AG10803 (cell line): ENCODE measurements at places on chromosomes 5 and 9.
A peak's percentile ranks its signal among the peaks of the same experiment; 100 is the strongest.

- DNase-seq = peak; percentile 3
Measured at GRCh38 chr5:75734913-75735789, 17.9 kb upstream of the POC5 start.

DNA sequence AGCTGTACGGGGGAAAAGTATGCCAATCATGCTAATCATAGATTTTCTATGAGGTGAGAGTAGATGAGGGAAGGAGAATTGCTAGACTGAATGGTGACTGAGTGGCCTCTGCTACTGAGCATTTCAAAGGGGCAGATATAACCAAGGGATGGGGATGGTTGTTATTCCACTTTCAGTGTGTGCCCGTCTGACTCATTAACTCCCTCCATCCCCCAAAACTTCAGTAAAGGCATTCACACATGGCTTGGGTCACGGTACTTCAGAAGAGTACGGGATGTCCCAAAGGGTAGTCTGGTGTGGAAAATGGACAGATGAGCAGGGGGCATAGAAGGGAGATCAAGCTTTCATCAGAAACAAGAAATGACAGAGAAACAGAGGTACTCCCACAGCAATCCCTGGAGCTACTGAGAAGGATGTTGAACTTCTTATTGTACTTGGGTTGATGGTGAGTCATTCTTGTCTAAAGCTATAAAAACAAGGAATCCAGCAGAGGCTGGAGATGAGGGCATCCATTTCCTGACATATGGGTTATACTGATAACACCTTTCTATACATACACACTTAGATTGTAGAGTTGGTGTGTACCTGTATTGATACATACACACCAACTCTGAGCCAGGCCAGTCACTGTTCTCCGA is 8.9 kb upstream of the TLE4 start:
- no peak for DNase-seq

DNA sequence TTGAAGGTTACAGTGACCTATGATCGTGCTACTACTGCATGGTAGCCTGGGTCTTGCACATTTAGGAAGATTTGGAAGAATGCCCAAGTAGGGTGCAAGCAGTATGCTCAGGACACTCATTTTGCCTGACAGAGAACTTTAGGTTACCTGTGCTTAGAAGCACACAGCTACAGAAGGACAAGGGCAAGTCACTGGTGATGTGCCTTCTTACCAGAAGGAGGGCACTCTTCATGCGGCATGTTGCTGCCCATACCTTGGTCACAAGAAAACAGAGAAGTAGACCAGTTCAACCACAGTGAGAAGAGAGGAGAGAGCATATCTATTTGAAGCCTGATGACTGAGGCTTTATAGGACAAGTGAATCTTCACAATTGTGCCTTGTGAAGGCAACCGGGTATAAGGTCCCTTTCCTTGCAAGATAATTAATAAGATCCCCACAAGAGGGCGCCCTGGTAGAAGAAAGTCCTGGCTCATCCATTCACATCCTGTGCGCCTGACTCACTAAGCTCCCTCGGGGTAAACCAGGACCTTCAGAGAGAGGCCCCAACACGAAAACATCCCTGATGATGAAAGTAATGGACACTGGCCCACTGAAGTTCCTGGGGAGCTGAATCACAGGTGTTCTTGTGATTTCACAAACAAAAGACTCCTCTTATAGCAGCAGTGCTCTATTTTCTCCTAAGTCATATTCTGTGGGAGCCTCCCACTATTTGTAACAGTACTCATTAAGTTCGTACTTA is 38.1 kb upstream of the STARD4 start:
- peak; percentile 98 for DNase-seq

DNA sequence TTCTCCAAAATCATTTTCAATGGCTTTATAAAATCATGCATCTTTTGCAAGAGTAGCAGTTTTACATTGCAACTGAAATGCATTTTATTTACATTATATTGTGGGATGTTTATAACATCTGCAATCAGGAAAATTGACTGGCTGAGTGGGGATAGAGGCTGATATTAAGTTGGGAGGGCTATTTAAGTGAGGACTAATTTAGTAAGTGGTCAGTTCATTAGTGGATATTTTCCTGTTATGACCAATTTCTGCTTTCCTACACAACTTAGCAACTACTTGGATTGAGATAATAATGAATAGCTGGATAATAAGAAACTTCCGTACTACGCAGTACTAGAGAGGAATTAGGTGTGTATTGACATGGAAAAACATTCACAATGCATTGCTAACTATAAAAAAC is 92.9 kb upstream of the SSBP2 start:
- no peak for DNase-seq

DNA sequence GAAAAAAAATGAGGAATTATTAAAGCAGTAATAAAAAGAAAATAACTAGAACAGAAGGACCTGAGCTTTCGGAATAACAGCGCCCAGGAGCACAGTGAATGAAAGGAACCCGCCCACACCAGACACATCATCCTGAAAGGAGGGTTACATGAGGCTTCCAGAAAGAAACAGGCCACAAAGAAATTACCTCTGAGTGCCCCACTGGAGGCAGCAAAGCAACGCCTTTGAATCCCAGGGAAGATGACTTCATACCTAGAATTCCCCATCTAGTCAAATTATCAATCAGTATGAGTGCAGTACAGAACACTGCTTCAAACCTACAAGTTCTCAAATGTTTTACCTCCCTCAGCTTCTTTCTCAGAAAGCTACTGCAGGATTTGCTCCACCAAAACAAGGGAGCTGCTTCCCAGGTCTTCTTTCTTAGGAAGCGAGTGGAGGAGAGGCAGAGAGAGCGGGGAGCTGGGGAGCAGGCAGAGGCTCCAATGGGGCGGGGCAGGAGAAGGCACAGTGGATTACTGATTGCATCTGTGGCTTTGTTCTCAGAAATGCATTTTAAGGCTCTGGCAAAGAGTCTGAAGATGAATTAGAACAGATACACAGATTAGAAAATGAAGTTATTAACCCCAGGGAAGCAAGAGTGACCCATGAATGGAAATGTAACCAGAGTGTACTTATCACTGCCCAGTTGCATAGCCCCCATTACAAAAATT is 87.1 kb downstream of the SEMA4D start:
- no peak for DNase-seq

DNA sequence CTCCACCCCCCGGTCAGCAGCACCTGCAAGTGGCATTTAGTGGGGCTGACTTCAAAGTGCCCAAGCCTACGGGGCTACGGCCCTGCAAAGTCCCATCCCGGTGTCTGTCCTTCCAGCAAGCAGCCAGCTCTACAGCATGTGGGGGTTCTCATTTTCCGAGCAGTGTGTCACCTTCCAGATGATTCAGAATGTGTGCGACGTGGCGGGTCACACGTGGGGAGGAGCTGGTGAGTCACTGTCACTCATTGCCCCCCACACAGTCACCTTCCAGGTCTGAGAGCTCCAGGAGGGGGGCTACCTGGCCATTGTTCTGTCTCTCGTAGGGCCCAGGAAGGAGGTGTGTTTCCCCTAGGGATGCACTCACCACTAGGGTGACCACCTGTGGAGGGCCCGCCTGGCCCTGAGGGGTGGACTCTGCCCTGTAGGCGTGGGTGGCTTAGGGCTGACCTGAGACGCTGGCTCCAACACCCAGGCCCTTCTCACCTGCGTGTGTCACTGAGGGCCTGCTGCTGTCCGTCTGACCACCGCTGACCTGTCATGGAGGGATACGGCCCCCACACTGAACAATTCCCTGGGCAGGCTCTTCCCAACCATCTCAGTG is 70.2 kb downstream of the SEMA4D start:
- no peak for DNase-seq

DNA sequence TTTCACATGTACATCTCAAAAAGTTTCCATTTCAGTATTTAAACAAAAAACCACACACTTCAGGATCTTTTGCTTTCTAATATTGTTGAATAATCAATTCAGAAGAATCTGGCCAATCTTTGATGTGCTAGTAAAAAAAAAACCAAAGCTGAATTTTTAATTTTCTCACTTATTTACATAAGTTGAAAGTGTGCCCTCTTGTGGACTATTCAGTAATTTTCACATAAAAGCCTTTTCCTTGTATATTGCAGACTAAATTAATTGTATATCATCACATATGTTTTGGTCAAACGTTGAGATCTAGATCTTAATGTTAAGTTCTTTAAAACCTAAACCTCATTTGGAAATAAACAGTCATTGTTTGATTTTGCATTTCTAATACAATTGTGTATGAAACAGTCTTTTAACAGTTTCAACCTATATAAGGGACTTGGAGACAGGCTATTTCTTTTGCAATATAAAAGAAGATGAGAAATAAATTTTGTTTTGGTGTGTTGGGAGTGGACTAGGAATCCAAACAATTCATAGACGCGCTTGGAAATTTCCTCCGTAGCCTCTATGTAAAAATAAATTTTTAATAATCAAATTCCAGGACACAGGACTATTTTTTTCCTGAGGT is 68.1 kb downstream of the NIPBL start:
- peak; percentile 73 for DNase-seq

- no peak for DNase-seq
Measured at GRCh38 chr9:2036844-2037243, 21.7 kb downstream of the SMARCA2 start.

DNA sequence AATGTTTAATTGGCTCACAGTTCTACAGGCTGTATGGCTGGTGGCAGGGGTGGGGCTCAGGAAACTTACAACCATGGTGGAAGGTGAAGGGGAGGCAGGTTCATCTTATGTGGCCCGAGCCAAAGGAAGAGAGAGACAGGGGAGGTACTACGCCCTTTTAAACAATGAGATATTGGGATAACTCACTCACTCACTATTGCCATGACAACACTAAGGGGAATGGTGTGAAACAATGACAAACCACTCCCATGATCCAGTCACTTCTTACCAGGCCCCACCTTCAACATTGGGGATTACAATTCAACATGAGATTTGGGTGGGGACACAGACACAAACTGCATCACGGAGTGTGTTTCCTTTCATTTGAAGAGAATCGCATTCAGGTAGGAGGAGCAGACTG is 220.9 kb downstream of the GADD45G start:
- DNase-seq = no peak

DNA sequence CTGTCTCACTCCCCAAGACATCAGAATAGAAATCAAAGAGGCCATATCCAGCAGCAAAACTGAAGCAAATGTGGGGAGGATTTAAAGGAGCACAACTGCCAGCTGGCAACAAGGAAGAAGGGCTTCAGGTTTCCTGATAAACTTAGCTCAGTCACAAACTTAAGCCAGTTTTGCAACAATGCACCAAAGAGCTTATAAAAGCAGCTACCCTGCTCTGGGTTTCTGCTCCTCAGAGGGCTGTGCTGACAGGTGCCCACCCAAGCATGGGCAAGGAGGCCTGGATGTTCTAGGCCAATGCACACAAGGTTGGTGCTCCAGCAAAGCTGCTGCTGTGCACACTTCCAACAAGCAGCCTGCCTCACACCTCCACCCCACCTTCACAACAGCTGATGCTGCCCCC is 132.9 kb downstream of the SIL1 start:
- no peak for DNase-seq

DNA sequence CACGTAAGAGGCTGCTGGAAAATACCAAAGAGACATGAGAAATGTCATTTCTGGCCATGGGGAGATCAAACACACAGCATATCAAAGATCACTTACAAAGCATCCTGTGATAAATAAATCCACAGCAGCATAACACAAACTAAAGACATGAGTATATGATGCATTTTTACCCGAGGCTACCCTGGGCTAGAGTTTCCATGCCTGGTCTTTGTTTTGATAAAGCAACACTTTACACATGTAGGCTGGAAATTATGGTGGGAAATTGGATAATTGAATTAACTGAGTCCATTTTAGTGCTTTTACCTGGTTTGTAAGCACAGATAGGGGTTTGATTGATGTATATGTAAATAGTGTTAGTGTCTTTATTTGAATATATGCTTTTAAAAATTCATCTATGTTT is 288.4 kb downstream of the AOPEP start:
- DNase-seq = no peak

- DNase-seq = no peak
Measured at GRCh38 chr5:43352915-43353314, 39.7 kb upstream of the HMGCS1 start.

DNA sequence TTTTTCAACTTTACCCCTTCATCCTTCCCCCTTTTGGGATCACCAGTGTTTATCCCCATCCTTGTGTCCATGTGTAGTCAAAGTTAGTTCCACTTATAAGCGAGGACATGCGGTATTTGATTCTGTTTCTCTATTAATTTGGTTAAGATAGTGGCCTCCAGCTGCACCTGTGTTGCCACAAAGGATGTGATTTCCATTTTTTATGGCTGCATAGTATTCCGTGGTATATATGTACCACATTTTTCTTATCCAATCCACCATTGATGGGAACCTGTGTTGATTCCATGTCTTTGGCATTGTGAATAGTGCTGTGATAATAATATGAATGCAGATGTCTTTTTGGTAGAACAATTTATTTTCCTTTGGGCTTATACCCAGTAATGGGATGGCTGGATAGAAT is 252.4 kb downstream of the ARRDC3 start:
- no peak for DNase-seq

DNA sequence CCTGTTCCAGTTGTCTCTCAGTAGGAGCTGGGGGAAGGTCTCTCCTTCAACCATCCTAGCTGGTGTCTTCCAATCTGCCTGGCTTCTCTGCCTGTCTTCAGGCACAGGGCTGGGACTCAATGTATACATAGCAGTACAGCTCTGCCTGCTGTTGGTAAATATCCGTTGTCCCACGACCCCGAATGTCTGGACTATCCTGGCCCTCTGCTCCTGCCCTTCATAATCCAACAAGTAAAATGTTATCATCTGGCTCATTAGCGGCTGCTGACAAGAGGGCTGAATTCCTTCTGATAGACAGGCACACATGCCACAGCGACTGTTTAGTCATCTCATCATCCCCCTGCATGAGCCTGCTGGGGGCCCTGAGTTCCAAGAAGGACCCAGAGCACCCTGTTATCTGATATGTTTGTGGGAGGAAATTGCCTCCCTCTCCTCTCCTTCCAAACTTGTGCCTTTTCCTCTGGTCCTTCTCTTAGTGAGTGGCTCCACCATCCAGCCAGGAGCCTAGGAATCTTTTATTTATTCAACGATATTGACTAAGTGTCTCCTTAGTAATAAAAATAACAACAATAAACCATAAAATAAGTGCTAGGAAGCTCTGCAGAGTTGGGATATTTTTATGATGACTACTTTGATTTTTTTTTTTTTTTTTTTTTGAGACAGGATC is 29.5 kb upstream of the TGFBR1 start:
- DNase-seq = peak; percentile 56

- no peak for DNase-seq
Measured at GRCh38 chr9:31243386-31243785, 1141.1 kb upstream of the ACO1 start.

DNA sequence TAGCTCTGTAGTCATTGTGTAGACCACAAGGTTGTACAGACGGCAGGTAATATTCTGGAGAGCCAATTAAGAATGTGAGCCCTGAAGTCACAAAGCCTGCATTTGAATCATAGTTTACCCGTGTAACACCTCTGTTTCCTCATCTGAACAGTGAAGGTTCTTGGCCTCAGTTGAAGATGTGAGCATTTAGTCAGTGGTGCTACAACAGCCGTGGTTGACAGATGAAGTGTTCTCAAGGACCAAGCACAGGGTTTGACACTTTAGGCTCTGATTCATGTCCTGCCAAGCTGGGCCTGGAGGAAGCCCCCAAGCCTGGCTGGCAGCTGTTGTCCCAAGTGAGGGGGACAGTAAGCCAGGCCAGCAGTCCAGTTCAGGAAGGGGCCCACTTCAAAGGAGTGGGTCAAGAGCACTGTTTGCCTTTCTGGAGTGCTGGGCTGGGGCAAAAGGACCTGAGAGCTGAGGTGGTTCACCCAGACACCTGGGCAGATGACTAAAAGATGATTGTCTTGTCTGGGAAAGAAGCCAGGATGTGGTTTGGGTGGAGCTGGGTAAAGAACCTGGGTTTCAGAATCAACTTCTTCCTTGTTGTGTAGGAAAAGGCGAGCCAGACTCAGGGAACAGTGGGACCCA is 20.7 kb downstream of the FAXDC2 start:
- no peak for DNase-seq
